ENCODE measurements at places on chromosomes 11 and 22. TPM values are rescaled to one million over a fixed set of nuclear protein-coding genes. Genes with fewer than 3 reads are reported as not detected.

BAD gene
- total RNA-seq = 219 TPM

NFAM1 gene
- total RNA-seq = not detected

IFITM10 gene
- total RNA-seq = 2.9 TPM

FGF3 gene
- total RNA-seq = not detected

OR8H2 gene
- not detected for total RNA-seq

DMC1 gene
- total RNA-seq = 0.28 TPM

ABCG4 gene
- total RNA-seq = 0.05 TPM

CARD16 gene
- 16.1 TPM for total RNA-seq

KDM4D gene
- 0.26 TPM for total RNA-seq

CFAP300 gene
- total RNA-seq = 9.1 TPM

POLD4 gene
- total RNA-seq = 96.0 TPM

ZNF70 gene
- 1.7 TPM for total RNA-seq

PDE2A gene
- 8.8 TPM for total RNA-seq

CASP5 gene
- not detected for total RNA-seq

RFPL3 gene
- total RNA-seq = not detected

KREMEN1 gene
- total RNA-seq = 2.0 TPM

CRACR2B gene
- not detected for total RNA-seq

GRK3 gene
- total RNA-seq = 1.9 TPM

- peak; percentile 80 for DNase-seq
Measured at GRCh38 chr11:79081471-79082031, 359.3 kb downstream of the TENM4 start.

- no peak for DNase-seq
Measured at GRCh38 chr11:20099527-20099926, 60.7 kb downstream of the DBX1 start.

- DNase-seq = peak; percentile 92
Measured at GRCh38 chr22:20777420-20778177, 3.7 kb downstream of the SERPIND1 start.

- no peak for DNase-seq
Measured at GRCh38 chr22:21940521-21940920, 12.1 kb downstream of the PPM1F start.

GRCh38 chr11:12274558-12275197 lies 102.7 kb upstream of the PARVA start:
- DNase-seq = no peak

DNA sequence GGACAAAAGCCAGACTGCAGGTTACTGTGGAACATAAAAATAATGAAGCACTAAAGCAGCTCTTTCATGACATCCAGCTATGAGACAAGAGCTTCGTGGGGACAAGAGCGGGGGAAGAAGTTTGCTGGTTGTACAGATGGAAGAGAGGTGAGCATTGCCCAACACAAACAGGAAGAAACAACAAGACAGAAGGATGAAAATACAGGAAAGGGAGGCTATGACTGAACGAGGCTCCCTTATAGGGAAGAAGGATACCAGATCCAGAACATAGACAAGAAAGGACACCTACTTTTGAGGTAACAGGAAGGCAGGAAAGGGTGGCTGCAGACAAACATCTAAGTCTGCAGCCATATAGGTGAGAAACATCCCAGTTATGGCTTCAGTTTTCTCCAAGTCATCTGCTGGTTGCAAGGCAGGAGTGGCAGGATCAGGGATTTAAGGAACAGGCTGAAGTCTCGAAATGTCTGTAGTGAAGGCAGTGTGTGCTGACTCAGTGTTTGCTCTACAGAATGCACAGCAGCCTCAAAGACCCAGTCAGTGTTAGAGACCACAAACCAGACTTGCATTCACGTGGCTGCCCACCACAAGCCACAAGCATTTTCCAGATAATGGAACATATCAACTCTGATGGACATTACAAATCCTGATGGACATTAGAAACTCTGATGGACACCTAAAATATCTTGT lies 1.9 kb downstream of the CLTCL1 start:
- peak; percentile 25 for DNase-seq

DNA sequence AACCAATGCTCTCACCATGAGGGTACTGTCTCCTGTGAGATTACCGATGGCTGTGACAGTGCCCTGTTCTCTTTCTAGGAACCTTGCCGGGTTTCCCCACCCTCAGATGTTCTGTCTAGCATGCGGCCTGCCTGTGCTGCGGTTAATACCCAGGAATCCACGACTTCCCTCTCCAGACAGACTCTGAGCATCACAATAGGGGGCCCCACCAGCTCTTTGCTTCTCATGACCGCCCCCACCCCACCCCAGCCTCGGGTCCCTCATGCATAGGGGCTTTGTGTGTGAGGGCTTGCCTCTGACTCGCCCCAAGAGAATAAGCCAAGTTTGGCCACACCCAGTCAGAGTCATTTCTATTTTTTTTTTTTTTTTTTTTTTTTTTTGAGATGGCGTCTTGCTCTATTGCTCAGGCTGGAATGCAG lies 10.3 kb downstream of the PARVG start:
- DNase-seq = peak; percentile 26

- DNase-seq = no peak
Measured at GRCh38 chr11:12375720-12376119, 1.7 kb upstream of the PARVA start.

DNA sequence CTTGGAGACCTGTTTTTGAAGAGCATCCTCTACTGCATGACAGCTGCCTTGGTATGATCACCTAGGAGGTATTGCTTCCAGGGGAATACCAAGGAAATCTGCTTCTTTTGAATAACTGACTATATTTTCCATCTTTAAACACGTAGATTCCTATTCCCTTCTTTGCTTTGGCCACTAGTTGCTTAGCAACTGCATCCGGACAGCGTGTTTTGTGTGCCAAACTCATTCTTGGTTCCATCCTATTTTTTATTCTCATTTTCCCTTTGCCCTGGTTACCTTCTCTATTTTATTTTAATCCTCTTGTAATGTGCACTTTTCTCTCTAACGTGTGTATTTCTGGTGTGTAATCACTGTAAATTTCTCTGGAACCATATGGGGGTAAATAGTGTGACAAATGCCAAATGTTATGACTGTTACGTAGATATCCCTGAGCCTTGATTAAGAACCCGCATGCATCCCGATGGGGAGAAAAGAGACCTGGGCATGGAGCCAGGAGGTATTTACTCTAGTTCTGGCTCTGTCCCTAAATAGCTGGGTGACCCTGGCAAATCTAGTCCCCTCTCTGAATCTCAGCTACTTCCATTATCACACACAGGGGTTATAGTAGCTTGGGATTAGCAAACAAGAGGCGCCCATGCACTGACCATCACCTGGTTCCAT lies 241.7 kb downstream of the MIAT start:
- no peak for DNase-seq

DNA sequence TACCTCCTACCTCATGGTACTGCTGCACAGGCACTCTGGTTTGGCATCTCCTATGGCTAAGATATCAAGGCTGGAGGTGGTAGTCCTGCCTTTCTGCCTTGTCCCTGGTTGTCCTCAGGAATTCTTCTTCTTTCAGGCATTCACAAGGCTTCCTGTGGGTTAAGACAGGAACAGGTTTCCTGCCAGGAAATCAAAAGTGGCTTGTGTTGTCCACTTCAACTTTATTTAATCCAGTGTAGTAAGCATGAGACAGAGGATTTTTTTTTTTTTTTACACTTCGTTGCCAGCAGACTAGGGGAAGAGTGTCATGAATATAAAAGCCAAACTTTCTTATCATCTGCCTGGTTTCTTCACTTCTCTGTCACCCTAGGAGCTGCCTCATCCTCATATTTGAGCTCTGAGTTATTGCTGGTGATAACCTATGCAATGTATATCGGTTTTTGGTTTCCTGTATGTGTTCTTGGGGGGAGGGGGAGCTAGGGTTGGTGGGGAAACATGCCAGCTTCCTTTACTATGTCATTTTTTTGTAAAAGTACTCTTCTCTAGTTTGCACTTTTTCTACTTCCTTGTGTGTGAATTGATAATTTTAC lies 50.2 kb downstream of the XKR3 start:
- DNase-seq = peak; percentile 5

- no peak for DNase-seq
Measured at GRCh38 chr11:114195981-114196731, 100.0 kb upstream of the NNMT start.

- DNase-seq = no peak
Measured at GRCh38 chr11:78281511-78281910, 92.8 kb downstream of the USP35 start.

- peak; percentile 69 for DNase-seq
Measured at GRCh38 chr11:19938169-19938856, 222.0 kb downstream of the DBX1 start.

GRCh38 chr11:61357233-61357893 lies 4.3 kb downstream of the CYB561A3 start:
- no peak for DNase-seq

DNA sequence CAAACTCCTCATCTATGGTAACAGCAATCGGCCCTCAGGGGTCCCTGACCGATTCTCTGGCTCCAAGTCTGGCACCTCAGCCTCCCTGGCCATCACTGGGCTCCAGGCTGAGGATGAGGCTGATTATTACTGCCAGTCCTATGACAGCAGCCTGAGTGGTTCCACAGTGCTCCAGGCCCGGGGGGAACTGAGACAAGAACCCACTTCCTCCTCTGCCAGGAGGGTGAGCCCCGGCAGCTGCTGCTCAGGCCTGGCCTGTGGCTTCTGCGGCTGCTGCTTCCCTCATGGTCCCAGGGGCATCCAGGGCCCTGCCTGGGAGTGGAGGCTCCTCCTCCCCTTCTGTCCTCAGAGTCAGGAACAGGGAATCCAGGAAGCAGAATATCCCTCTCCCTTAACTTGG lies 98.4 kb downstream of the ZNF280B start:
- no peak for DNase-seq

DNA sequence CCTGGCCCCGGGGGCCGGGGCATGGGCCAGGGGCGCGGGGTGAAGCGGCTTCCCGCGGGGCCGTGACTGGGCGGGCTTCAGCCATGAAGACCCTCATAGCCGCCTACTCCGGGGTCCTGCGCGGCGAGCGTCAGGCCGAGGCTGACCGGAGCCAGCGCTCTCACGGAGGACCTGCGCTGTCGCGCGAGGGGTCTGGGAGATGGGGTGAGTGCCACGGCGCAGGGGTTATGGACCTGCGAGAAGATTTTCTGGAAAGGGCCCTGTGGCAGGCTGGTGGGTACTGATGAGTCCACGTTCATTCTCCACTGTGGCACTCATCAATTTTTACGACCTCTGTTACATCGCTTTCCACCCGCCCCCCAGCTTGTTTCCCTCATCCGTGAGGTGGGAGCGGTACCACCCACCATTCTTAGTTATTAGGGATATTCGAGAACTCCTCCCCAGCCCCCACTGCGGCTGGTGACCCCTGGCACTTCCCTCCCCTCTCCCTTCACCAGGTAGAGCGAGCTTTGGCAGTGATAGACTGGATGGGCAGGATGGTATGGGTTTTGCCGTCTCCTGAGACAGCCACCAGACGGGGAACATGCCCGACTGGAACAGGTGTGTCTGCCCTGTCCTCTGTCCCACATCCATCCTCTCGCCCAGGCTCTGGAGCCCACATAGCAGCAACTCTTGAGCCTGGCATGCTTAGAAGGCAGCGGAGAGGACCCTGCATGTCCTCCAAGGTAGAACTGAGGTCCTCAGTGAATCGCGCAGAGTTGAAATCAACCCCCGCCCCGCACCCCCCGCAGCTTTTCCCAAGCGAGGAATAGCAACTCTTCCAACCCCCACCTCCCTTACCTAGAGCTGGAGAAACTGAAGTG lies 562 bp downstream of the DGAT2 start:
- no peak for DNase-seq

DNA sequence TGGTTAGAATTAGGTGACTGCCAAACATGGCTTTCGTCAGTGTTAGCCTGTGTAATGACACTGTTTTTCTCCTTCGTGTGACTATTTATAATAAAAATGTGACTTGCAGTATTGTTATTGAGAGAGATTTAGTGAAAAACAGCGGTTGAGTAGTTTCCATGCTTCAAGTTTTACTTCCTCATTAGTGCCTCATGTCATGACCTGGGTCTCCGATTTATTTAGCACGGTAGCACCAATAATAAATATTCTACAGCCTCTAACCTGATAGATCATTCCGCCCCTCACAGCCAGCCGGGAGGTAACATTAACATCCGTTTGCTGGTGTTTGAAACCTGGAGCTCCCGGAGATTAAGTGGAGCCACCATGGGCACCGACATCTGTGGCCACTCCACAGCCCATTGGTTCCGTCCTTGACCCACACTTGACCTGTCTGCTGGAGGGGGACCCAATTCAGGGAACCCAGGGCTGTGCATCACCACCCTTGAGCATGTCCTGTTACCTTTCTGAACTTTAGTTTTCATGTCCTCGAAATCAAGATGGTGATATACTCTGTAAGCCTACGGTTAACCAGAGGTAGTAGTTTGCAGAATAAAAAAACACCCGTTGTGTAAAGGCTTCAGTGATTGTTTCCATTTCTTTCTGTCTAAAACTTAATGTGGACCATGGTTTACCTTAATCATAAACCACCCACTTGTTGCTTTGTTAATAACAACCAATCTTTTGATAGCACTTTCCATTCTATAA lies 104.1 kb downstream of the ATXN10 start:
- no peak for DNase-seq

DNA sequence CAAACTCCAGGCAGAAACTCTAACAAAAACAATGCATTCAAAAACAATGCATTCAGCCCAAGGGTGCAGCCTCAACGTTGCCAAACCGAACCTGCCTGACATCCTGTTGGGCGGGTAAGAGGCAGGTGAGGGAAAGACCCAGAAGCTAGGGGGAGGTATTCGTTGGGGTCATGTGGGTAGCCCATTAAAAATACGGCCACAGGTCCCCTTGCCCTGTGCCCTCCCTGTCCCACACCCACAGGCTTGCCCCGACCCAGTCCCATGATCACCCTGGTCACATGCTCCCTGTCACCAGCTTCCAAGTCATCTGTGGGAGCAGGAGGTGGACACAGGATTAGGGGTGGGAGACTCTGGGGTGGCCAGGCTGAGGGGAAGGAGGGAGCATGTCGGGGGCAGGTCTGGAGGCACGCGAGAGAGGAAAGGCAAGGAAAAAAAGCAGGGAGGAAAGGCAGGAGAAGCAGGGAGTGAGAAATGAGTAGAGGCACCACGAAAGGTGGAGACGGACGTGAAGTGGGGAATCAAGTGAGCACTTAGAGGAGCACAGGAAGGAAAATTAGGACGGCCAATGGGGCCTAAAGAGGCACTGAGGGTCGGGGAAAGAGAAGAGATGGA lies 683 bp downstream of the PLA2G6 start:
- DNase-seq = no peak

GRCh38 chr11:1054143-1055108 lies 17.9 kb upstream of the MUC6 start:
- DNase-seq = peak; percentile 49

GRCh38 chr11:106091480-106092123 lies 14.1 kb downstream of the AASDHPPT start:
- peak; percentile 3 for DNase-seq

DNA sequence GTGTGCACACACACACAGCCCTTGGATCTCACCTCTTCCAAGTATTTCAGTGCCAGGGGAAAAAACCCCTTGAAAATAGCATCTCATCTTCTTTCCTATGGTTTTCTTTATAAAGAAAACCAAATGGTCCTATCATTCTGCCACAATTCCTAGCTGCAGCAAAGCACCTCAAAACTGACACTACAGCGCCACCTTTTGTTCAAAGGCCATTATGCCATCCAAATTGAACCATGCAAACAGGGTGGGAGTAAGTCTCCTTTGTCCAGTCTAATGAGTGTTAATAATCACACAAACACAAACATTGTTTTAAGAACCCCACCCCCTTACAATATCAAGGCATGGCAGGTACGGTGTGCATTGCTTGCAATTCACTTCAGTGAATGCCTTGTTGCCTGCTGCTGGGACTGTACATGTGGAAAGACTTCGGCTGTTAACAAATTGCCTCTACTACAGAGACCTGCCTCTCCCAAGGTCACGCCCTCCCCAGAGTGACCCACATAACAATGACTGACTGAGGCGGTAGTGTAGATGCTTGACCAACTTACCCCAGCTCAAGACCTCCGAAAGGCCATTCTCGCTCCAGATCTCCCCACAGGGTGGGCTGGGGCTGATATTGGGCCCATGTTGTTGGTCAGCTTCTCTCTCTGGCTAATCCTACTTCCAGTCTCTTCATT lies 31.7 kb downstream of the FAM181B start:
- peak; percentile 25 for DNase-seq
